Activated naive CD8-positive, alpha-beta T cell treated with anti-CD3 and anti-CD28 coated beads for 36 hours (primary cell): ENCODE measurements at places on chromosomes 2 and 18. TPM values are rescaled to one million over a fixed set of nuclear protein-coding genes. Genes with fewer than 3 reads are reported as not detected.

- no peak overlapping the region for H3K27ac ChIP-seq
- no peaks in the 10 kb centered on the region for H3K27me3 ChIP-seq
- H3K4me1 ChIP-seq: no peaks in the 10 kb centered on the region
- no peak for DNase-seq
- no peaks in the 10 kb centered on the region for H3K36me3 ChIP-seq
These were observed 312.1 kb upstream of the ZEB2 start for GRCh38 chr2:144832048-144832447.

GRCh38 chr2:157492189-157492773 lies 48.4 kb upstream of the CYTIP start:
- no peaks in the 10 kb centered on the region for H3K36me3 ChIP-seq
- peaks cover 52% of the 10 kb centered on the region for H3K4me1 ChIP-seq
- no peak overlapping the region for H3K27ac ChIP-seq
- peak; percentile 67 for DNase-seq

GRCh38 chr18:67509741-67510391 lies 6.7 kb downstream of the DSEL start:
- peaks cover 3% of the 10 kb centered on the region for H3K4me1 ChIP-seq
- no peak overlapping the region for H3K4me3 ChIP-seq
- H3K27ac ChIP-seq: no peak overlapping the region
- peaks cover 2% of the 10 kb centered on the region for H3K36me3 ChIP-seq
- H3K27me3 ChIP-seq: no peaks in the 10 kb centered on the region
- no peak for DNase-seq

- no peak overlapping the region for H3K27ac ChIP-seq
- H3K4me3 ChIP-seq: no peak overlapping the region
These were observed 659.5 kb downstream of the TSN start for GRCh38 chr2:122414902-122415301.

- H3K27me3 ChIP-seq: no peaks in the 10 kb centered on the region
- no peaks in the 10 kb centered on the region for H3K36me3 ChIP-seq
- H3K27ac ChIP-seq: no peak overlapping the region
- H3K4me1 ChIP-seq: peaks cover 5% of the 10 kb centered on the region
These were observed 12.7 kb upstream of the EFR3B start for GRCh38 chr2:25029183-25029554.

- H3K27me3 ChIP-seq: peaks cover 4% of the 10 kb centered on the region
- no peaks in the 10 kb centered on the region for H3K36me3 ChIP-seq
- no peak overlapping the region for H3K27ac ChIP-seq
- DNase-seq: no peak
- H3K4me3 ChIP-seq: no peak overlapping the region
- no peaks in the 10 kb centered on the region for H3K4me1 ChIP-seq
These were observed 40.6 kb upstream of the FN1 start for GRCh38 chr2:215476424-215476823.

DNA sequence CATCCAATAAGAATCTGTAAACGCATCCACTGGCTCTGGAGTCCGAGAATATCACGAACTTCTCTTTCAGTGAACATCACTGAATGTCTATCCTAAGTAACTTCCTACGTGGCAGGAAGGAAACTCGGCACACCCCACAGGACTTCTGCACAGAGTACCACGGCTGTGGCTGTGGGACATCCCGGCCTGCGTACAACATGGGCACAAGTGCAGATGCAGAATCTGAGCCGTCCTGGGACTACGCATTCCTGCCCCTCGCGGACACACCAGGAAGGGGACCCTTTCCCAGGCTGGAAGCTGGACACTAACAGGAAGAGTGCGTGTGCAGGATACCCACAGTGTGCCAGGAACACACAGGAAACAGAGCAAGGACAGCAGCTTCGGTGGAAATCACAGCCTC lies 60.6 kb downstream of the ZNF516 start:
- no peaks in the 10 kb centered on the region for H3K27me3 ChIP-seq
- H3K36me3 ChIP-seq: peaks cover 3% of the 10 kb centered on the region
- no peak overlapping the region for H3K4me3 ChIP-seq

DNA sequence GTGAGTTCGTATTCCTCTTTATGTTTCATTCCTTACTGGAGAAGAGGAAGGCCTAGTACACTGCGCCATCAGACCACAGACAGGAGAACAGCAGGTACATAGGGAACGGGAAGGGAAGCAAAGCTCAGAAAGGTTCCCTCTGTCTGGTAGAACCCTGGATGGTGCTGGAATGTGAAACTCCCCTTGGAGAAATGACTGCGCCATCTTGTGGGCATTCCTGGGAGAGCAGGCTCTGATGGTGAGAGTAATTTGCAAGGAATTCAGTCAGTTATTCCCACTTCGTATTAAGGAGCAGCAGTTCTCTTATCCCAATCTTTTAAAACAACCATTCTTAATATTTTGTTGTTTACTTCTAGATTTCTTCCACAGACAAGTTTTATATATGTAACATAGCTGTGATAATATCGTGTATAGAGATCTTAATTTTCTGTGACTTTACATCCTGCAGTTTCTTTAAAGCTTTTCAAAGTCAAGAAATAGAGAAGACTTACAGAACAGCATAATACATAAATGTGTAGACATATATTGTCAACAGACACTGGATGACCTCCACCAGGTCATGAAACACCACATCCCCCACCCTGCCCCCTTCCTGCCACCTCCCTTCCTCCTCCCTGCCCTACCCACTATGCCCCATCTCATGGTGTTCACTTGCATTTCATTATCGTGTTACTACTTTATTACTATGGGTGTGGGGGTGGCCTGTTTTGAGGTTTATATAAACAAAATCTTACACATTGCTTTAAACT lies 83.9 kb downstream of the ARHGEF4 start:
- H3K4me3 ChIP-seq: no peak overlapping the region
- no peak overlapping the region for H3K27ac ChIP-seq
- DNase-seq: peak; percentile 28
- no peaks in the 10 kb centered on the region for H3K4me1 ChIP-seq
- H3K36me3 ChIP-seq: no peaks in the 10 kb centered on the region

- no peak overlapping the region for H3K4me3 ChIP-seq
- no peaks in the 10 kb centered on the region for H3K36me3 ChIP-seq
- no peak for DNase-seq
- H3K4me1 ChIP-seq: no peaks in the 10 kb centered on the region
- peaks cover 22% of the 10 kb centered on the region for H3K27me3 ChIP-seq
- no peak overlapping the region for H3K27ac ChIP-seq
These were observed 32.3 kb upstream of the OLA1 start for GRCh38 chr2:174280596-174280995.

GRCh38 chr18:68181956-68182355 lies 533.0 kb downstream of the TMX3 start:
- no peak overlapping the region for H3K27ac ChIP-seq
- peaks cover 4% of the 10 kb centered on the region for H3K27me3 ChIP-seq
- no peak overlapping the region for H3K4me3 ChIP-seq
- no peaks in the 10 kb centered on the region for H3K4me1 ChIP-seq
- DNase-seq: no peak
- H3K36me3 ChIP-seq: no peaks in the 10 kb centered on the region

- DNase-seq: no peak
- H3K27me3 ChIP-seq: no peaks in the 10 kb centered on the region
- no peaks in the 10 kb centered on the region for H3K4me1 ChIP-seq
- H3K36me3 ChIP-seq: no peaks in the 10 kb centered on the region
- no peak overlapping the region for H3K27ac ChIP-seq
These were observed 298.4 kb upstream of the ZNF521 start for GRCh38 chr18:25650201-25650941.

DNA sequence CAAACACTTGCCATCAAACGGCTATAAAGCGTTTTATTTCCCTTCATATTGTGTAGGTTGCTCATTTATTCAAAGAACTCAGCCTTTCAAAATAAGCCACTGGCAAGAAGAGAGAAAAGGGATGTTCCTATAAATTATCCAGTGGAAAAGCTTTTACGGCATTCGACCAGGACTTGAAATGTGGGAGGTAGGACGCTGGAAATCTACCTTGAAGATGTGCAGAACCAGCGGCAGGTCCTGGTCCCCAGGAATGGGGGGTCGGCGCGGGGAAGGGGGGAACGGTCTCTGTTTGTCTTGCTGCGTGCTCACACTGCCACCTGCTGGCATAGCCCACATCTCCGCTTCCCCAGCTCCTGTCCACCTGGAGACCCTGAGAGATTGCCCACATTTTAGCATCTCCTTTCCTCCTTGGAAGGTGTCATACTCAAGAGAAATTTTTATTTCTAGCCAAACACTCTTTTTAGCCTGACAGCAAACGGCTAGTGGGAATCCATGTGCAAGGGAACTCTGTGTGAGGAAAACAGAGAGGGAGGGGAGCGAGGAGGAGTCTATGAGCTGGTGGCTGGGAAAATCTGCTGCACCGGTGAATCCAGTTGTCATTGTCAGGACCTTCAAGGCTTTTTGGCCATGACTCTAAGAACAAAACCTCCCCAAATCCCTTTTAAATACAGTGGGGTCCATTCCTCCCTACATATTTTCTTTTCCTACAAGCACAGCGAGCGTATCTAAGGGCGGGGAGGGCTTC lies 349.0 kb upstream of the PKDCC start:
- peak; percentile 4 for DNase-seq
- no peaks in the 10 kb centered on the region for H3K4me1 ChIP-seq
- H3K27me3 ChIP-seq: peaks cover 23% of the 10 kb centered on the region
- no peaks in the 10 kb centered on the region for H3K36me3 ChIP-seq

- H3K4me1 ChIP-seq: no peaks in the 10 kb centered on the region
- no peak overlapping the region for H3K27ac ChIP-seq
- H3K4me3 ChIP-seq: no peak overlapping the region
These were observed 48.4 kb upstream of the RMP24 start for GRCh38 chr18:35923939-35924684.

- H3K4me3 ChIP-seq: no peak overlapping the region
- no peaks in the 10 kb centered on the region for H3K36me3 ChIP-seq
- no peak overlapping the region for H3K27ac ChIP-seq
- H3K4me1 ChIP-seq: peaks cover 8% of the 10 kb centered on the region
- H3K27me3 ChIP-seq: peaks cover 3% of the 10 kb centered on the region
- no peak for DNase-seq
These were observed 5.7 kb downstream of the ITGB6 start for GRCh38 chr2:160194351-160194750.

- H3K27me3 ChIP-seq: peaks cover 52% of the 10 kb centered on the region
- H3K36me3 ChIP-seq: no peaks in the 10 kb centered on the region
- peaks cover 11% of the 10 kb centered on the region for H3K4me1 ChIP-seq
- peak overlapping the region; percentile 64 for H3K4me3 ChIP-seq
- H3K27ac ChIP-seq: no peak overlapping the region
These were observed 125.5 kb upstream of the ZNF516 start for GRCh38 chr18:76620321-76621170.

- peak overlapping the region; percentile 43 for H3K27ac ChIP-seq
- peaks cover 75% of the 10 kb centered on the region for H3K36me3 ChIP-seq
- DNase-seq: no peak
These were observed 28.0 kb downstream of the STAT4 start for GRCh38 chr2:191122638-191123294.

DNA sequence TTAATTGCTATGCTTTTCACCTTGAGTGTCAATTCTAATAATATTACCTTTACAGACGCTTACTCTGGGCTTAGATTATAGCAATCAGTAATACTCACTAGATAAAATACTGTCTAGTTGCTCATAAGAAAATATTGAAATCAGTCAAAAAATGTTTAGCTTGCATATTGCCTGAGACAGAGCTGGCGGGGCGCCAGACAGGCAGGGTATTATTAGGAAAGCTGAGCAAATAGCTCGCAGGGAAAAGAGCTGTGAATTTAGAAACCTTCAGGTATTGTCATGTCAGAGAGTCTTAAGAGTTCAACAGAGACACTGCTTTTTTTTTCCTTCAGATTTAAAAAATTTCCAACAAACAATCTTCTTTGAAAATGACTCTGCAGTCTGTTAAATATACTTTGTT lies 118.4 kb downstream of the MEIS1 start:
- no peak overlapping the region for H3K4me3 ChIP-seq
- peaks cover 6% of the 10 kb centered on the region for H3K4me1 ChIP-seq
- H3K27me3 ChIP-seq: peaks cover 21% of the 10 kb centered on the region
- no peak for DNase-seq
- H3K36me3 ChIP-seq: no peaks in the 10 kb centered on the region

GRCh38 chr18:24809173-24809950 lies 348.9 kb downstream of the HRH4 start:
- H3K4me1 ChIP-seq: no peaks in the 10 kb centered on the region
- H3K27me3 ChIP-seq: peaks cover 4% of the 10 kb centered on the region
- no peak overlapping the region for H3K27ac ChIP-seq
- H3K4me3 ChIP-seq: no peak overlapping the region
- no peak for DNase-seq

DNA sequence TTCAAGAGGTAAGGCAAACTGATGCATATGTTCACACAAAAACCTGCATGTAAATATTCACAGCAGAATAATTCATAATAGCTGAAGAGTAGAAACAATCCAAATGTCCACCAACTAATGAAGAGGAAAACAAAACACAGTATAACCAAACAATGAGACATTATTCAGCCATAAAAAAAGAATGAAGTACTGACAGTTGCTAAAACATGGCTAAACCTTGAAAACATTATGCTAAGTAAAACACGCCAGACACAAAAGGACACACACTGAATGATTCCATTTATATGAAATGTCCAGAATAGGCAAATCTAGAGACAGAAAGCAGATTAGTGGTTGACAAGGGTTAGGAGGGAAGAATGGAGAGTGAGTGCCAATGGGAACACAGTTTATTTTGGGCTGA lies 86.9 kb downstream of the SESTD1 start:
- DNase-seq: no peak
- H3K27me3 ChIP-seq: no peaks in the 10 kb centered on the region
- H3K4me3 ChIP-seq: no peak overlapping the region

GRCh38 chr2:33406622-33407021 lies 69.8 kb upstream of the RASGRP3 start:
- H3K36me3 ChIP-seq: no peaks in the 10 kb centered on the region
- no peaks in the 10 kb centered on the region for H3K4me1 ChIP-seq
- no peak overlapping the region for H3K27ac ChIP-seq

- H3K4me1 ChIP-seq: peaks cover 5% of the 10 kb centered on the region
- H3K27ac ChIP-seq: peak overlapping the region; percentile 49
- H3K4me3 ChIP-seq: no peak overlapping the region
- DNase-seq: peak; percentile 33
- H3K27me3 ChIP-seq: peaks cover 46% of the 10 kb centered on the region
- no peaks in the 10 kb centered on the region for H3K36me3 ChIP-seq
These were observed 129.7 kb upstream of the OSR1 start for GRCh38 chr2:19488009-19488691.

Gene MLPH
- total RNA-seq: not detected

Gene TUBA4B
- not detected for total RNA-seq

Gene AQP12B
- not detected for total RNA-seq

Gene SULT1C4
- not detected for total RNA-seq

Gene PCARE
- not detected for total RNA-seq

Gene GRHL1
- total RNA-seq: 0.76 TPM

Gene FAM117B
- total RNA-seq: 25.0 TPM

Gene ECEL1
- 0.14 TPM for total RNA-seq

Gene WNT10A
- total RNA-seq: 6.8 TPM

Gene IHH
- not detected for total RNA-seq

Gene MC4R
- not detected for total RNA-seq

Gene EDAR
- 0.16 TPM for total RNA-seq

Gene FAM237A
- not detected for total RNA-seq

Gene UGT1A5
- not detected for total RNA-seq

Gene ANO7
- 3.6 TPM for total RNA-seq
